ENCODE measurements at places on chromosomes 5 and 9. TPM values are rescaled to one million over a fixed set of nuclear protein-coding genes. Genes with fewer than 3 reads are reported as not detected.

PDCD1LG2 gene
- 8.3 TPM for total RNA-seq

DRD1 gene
- not detected for total RNA-seq

LCN1 gene
- total RNA-seq = 0.59 TPM

TRIM7 gene
- 0.69 TPM for total RNA-seq

ODF2 gene
- total RNA-seq = 56.0 TPM

PCDHB11 gene
- 0.30 TPM for total RNA-seq

TMC1 gene
- 0.28 TPM for total RNA-seq

NUTM2F gene
- not detected for total RNA-seq

ACSL6 gene
- under 0.01 TPM for total RNA-seq

AP3S1 gene
- total RNA-seq = 89.2 TPM

PLEKHG4B gene
- 0.30 TPM for total RNA-seq

NIPAL4 gene
- total RNA-seq = 0.14 TPM

AK8 gene
- total RNA-seq = under 0.01 TPM

ADAMTS12 gene
- total RNA-seq = 179 TPM

AJM1 gene
- 2.1 TPM for total RNA-seq

CXCL14 gene
- total RNA-seq = 0.97 TPM

IFNK gene
- not detected for total RNA-seq

ARL14EPL gene
- not detected for total RNA-seq

Measured in smooth muscle cell of the umbilical artery (primary cell).